ENCODE measurements at places on chromosomes 16 and 17. TPM values are rescaled to one million over a fixed set of nuclear protein-coding genes. Genes with fewer than 3 reads are reported as not detected.
A peak's percentile ranks its signal among the peaks of the same experiment; 100 is the strongest.

DNA sequence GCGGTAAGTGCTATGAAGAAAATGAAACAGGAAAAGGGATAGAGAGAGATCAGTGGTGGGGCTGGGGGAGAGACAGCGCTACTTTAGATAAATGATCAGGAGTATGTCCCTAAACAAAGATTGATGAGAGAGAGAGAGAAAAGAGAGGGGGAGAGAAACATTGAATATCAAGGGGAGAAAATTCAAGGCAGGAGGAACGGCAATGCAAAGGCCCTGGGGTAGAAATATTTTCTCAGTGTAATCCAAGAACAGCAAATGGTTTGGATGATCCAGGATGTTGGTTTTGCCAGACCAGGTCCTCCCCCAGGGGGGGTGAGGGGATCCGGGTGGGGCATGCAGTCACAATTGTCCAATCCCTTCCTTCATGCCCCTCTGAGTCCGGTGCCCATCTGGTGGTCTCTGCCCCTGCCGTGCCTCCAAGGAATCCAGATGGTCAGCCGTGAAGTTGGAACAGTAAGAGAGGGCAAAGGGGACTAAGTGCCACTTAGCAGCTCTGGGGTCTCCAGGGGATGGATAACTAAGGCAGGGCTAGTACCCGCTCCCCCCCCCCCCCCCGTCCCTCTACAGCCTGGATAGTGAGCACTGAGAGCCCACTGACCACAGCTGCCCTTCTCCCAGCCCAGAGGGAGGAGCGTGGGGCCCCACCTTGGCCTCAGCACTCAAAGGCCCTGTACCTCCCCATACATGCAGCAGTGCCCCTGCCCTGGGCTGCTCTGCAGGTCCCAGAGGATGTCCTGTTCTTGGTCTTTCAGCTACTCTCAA lies 43.7 kb downstream of the TMEM132E start:
- no peak overlapping the region for H3K27ac ChIP-seq
- H3K4me1 ChIP-seq = no peaks in the 10 kb centered on the region
- H3K4me3 ChIP-seq = no peak overlapping the region
- no peak for DNase-seq
- no peaks in the 10 kb centered on the region for H3K27me3 ChIP-seq

The CACNG3 gene
- total RNA-seq = not detected

The KIF2B gene
- total RNA-seq = not detected

DNA sequence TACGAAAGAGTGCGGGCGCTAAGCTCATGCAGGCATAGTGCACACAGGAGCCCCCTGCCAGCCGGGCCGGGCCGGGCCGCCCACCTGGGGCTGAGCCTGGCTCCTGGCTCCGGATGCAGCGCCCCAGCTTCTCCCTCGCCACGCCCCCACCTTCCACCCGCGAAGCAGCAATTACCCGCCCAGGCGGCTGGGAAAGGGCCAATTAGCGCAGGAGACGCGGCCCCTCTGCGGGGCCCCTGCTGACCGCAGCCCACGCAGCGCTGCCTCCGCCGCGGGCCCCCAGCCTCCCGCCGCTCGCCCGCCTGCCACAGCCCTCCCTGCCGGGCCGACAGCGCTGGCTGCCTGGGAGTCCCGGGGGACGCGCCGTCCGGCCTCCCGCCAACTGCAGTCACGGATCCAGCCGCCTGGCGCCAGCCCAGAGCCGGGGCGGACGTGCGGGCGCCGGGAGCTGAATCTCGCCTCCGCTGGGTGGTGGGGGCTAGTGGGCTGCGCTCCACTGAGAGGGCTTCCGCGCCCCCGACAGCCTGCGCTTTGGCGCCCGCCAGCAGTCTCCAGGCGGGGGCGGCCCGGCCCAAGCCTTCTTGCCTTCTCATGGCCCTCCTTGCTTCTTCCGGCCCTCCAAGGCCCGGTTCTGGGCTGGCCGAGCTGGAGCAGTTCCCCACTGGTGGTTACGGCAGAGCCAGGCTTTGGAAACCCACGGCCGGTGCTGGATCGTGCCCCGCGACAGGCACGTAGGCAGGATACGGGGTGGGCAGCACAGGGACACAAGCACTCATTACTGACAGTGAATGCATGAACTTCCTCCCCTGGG lies 14.9 kb upstream of the CBFB start:
- peaks cover 6% of the 10 kb centered on the region for H3K4me1 ChIP-seq
- peak; percentile 89 for DNase-seq
- peak overlapping the region; percentile 56 for H3K27ac ChIP-seq
- H3K4me3 ChIP-seq = peak overlapping the region; percentile 48

DNA sequence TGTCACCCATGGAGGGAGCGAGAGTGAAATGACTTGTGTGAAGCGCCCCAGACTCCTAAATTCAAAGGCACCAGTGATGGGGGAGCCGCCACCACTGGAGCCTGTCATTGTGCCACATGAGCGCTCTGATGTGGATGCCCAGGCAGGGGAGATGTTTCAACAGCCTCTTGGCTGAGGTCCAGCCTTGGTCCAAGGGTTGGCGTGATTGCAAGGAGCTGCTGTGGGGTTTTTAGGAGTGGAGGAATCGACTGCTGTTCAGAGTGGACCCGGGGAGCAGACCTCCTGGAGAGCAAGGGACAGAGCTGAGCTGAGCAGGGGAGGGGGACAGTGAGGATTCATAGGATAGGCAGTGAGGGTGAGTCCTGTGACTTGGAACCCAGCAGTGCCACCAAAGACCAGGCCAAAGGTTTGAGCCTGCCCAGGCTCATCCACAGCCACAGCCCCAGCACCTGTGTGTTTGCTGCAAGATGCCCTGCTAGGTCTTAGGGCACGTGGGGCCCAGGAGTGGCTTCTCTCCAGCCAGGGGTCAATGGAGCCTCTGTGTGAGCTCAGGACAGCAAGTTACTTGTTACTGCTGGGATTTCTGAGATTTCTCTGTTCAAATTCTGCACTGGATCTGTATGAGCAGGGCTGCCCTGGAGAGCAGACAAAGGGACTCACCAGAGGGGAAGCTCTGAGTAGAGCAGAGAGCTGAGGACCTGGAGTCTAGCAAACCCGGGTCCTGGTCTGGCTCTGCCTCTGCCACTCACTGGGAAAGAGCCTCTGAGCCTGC lies 20.3 kb downstream of the RHBDL3 start:
- H3K27ac ChIP-seq = no peak overlapping the region
- DNase-seq = no peak
- no peaks in the 10 kb centered on the region for H3K27me3 ChIP-seq
- H3K36me3 ChIP-seq = no peaks in the 10 kb centered on the region

- peaks cover under 1% of the 10 kb centered on the region for H3K4me1 ChIP-seq
- H3K36me3 ChIP-seq = no peaks in the 10 kb centered on the region
- H3K27ac ChIP-seq = no peak overlapping the region
- DNase-seq = peak; percentile 19
- H3K27me3 ChIP-seq = no peaks in the 10 kb centered on the region
Observed at GRCh38 chr16:22316411-22316811, 19.2 kb downstream of the POLR3E start.

The GUCY2D gene
- not detected for total RNA-seq

DNA sequence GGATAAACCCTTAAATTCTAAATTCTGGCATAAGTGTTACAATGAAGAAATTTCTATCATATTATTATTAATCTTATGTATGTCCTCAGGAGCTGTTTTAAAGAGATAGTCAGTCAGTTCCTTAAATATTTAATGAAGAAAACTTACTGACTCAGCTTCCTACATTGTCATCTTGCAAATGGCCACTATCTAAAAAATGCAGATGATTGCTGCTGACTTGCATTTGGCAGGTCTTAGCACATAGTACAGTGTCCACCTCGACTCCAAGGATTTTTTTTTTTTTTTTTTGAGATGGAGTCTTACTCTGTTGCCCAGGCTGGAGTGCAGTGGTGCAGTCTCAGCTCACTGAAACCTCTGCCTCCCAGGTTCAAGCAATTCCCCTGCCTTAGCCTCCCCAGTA lies 55.1 kb upstream of the CORO6 start:
- H3K4me3 ChIP-seq = no peak overlapping the region
- H3K4me1 ChIP-seq = peaks cover 5% of the 10 kb centered on the region
- H3K36me3 ChIP-seq = no peaks in the 10 kb centered on the region
- H3K27me3 ChIP-seq = no peaks in the 10 kb centered on the region
- no peak overlapping the region for H3K27ac ChIP-seq
- no peak for DNase-seq

GRCh38 chr17:7549401-7550055 lies 670 bp downstream of the TNFSF12 start:
- H3K4me1 ChIP-seq = peaks cover 8% of the 10 kb centered on the region
- no peak for DNase-seq

DNA sequence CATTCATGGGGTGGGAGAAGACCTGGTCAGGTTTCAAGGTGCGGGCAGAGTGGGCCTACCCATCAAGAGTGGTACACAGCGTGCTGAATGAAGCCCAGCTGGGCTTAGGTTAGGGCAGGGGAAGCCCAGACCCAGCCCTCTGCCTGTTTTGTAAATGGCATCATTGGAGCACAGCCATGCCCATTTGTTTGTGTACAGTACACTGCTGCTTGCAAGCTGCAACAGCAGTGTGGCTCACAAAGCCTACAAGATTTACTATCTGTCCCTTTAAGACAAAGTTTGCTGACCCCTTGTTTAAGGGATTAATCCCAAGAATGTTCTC lies 230.1 kb upstream of the TNRC6C start:
- no peaks in the 10 kb centered on the region for H3K36me3 ChIP-seq
- no peak for DNase-seq
- no peak overlapping the region for H3K27ac ChIP-seq

GRCh38 chr16:66510711-66511601 lies 39.0 kb downstream of the TK2 start:
- H3K36me3 ChIP-seq = no peaks in the 10 kb centered on the region
- H3K27me3 ChIP-seq = no peaks in the 10 kb centered on the region
- peaks cover 22% of the 10 kb centered on the region for H3K4me1 ChIP-seq
- no peak overlapping the region for H3K4me3 ChIP-seq
- H3K27ac ChIP-seq = peak overlapping the region; percentile 76
- DNase-seq = peak; percentile 73

The CSH1 gene
- not detected for total RNA-seq

The APPBP2 gene
- 63.2 TPM for total RNA-seq

The EFNB3 gene
- total RNA-seq = 2.0 TPM

The GABARAP gene
- total RNA-seq = 753 TPM

The KREMEN2 gene
- total RNA-seq = 0.24 TPM

DNA sequence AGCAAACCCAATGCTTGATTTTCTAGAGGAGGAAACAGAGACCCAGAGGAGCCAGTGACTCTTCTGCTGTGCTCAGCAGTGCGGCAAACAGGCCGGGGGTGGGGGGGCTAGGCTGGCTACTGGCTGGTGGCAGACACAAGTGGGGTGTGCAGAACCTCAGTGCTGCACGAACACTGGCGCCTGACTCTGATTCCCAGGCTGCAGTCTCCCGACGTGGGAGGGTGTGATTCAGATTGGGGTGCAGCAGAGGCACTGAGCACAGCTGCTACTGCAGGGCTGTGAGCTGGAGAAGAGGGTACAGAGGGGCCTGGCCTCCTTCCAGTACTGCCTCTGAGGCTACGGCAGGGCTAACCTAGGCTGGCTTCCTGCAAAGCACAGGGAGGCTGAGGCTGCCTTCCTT lies 8.1 kb downstream of the RPL19 start:
- H3K4me3 ChIP-seq = no peak overlapping the region
- H3K4me1 ChIP-seq = peaks cover 4% of the 10 kb centered on the region
- no peaks in the 10 kb centered on the region for H3K27me3 ChIP-seq
- no peak for DNase-seq
- no peak overlapping the region for H3K27ac ChIP-seq

GRCh38 chr16:84281074-84281473 lies 13.6 kb upstream of the WFDC1 start:
- no peak for DNase-seq
- H3K27me3 ChIP-seq = no peaks in the 10 kb centered on the region
- H3K27ac ChIP-seq = no peak overlapping the region
- no peaks in the 10 kb centered on the region for H3K36me3 ChIP-seq
- H3K4me3 ChIP-seq = no peak overlapping the region

- H3K27ac ChIP-seq = no peak overlapping the region
- no peaks in the 10 kb centered on the region for H3K4me1 ChIP-seq
- no peaks in the 10 kb centered on the region for H3K27me3 ChIP-seq
- DNase-seq = no peak
Observed at GRCh38 chr16:12749076-12749475, 54.6 kb downstream of the CPPED1 start.

DNA sequence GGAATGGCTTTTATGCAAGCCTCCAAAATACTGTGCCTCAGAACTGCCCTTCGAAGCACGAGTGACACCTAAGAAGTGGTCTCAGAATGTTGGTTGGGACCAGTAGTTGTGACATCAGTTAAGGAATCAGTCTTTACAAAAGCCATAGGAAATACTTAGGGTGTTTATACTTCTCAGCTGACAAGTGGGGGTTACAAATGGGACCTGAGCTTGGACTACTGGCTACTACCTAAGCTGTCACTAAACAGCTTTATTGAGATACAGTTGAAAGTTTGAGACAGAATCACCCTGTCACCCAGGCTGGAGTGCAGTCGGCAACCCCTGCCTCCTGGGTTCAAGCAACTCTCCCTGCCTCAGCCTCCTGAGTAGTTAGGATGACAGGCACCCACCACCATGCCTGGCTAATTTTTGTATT lies 5.0 kb downstream of the RPL19 start:
- no peak overlapping the region for H3K27ac ChIP-seq
- no peaks in the 10 kb centered on the region for H3K27me3 ChIP-seq
- H3K4me3 ChIP-seq = no peak overlapping the region
- H3K36me3 ChIP-seq = no peaks in the 10 kb centered on the region
- no peak for DNase-seq

The PDK2 gene
- total RNA-seq = 54.7 TPM

The GDE1 gene
- total RNA-seq = 24.2 TPM
